ENCODE measurements at places on chromosomes 7 and 10.

DNA sequence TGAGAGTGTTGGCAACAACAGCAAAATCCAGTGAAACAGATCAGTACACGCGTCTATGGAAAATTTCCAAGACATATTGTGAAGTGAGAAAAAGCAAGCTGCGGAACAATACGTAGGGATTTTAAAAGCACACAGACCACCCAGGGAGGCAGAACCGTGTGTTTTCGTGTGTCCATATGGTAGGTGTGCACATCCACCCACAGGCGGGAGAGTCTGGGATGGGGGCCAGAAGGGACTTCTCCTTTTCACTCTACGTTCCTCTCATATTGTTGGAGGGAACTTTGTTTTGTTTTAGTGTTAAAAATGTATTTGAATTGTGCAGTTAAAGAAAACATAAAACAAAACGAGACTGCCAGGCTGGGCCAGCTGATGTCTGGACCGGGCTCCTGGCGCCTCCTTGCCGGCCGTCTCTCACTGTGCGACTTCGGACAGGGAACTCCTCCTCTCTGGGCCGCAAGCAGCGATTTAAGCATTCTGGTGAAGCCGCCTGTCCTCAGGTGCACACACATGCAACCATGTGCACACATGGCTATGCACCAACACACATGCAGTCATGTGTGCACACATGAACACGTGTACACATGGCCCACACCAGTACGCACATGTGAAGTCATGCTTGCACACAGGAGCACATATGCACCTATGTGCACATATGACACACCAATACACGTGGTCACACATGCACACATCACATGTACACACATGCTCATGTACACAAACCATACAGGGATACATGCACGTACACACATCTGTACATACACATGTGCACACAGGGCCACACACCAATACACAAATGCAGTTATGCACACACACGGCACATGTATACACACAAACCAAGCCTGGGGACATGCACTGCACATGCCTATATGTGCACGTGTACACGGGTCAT lies 141.1 kb downstream of the ELFN1 start:
- peak; percentile 36 for DNase-seq

DNA sequence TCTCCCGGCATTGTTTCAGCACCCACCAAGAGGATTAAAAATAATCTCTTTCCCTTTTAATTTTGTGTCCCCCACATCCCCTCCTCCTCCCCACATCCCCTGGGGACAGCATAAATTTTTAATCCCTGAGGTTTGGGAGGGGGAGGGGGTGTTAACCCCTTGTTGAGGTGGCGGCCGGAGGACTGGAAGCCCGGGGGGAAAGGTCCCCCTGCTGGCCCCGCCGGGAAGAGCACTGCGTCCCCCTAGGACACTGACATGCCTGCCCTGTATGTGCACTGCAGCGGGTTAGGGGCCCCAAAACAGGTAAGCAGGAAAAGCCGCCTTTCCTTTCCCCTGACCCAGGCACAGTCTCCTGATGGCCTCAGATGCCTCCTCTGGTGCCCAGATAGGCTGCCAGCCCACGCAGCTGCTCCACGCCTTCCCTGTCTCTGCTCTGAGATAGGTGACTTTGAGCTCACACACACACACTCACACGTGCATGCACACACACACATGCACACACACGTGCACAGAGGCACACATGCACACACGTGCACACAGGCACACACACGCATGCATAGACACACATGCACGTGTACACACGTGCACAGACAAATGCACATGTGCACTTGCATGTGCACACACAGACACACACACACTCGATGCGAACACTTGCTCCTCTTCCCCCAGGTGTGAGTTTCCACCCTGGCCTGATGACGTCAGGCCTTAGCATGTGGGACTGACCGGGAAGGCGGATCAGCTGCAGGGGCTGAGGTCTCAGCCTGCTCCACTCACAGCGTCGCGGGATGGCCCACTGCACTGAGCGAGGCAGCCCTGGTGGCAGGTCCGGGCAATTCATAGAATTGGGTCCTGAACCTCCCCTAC lies 12.3 kb downstream of the CNPY1 start:
- DNase-seq = peak; percentile 68

DNA sequence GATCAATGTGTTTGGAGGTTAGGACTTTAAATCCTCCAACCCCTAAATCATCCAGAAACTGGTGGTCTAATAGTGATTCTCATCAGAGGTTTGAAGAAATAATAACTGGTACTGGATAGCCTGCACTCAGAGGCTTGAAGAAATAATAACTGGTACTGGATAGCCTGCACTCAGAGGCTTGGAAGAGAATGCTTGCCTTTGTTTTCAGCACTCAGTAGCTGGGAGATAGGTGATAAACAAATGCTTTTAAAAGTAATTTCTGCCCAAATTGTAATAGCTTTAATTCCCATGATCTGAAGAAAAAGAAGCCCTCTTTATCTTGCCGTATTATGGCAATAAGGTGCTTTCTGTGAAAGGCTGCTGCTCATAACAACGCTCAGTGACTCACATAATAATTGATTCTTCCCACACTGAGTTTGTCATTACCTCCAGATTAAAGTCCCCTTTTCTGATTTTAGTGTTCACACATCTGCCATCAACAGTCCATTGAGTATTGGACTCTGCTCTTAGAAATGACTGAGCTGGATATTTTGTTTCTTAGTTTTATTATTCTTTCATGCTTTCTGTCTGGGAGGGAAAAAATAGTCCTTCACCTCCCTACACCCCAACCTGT lies 112.3 kb upstream of the PHYHIPL start:
- no peak for DNase-seq

GRCh38 chr7:140517546-140518369 lies 38.5 kb upstream of the MKRN1 start:
- DNase-seq = peak; percentile 90

DNA sequence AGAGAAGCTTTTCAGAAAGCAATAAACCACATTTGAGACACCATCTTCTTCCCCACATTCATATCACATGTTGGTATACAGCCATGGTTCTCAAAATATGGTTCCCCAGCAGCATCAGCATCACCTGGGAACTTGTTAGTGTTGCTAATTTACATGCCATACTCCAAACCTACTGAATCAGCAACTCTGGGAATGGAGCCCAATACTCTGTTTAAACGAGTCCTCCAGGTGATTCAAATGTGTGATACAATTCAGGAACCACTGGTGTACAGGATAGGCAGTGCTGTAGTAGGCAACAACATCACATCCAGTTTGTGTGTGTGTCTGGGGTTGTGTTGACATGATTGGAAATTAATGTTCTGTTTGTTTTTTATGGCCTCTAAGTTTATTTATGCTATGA lies 47.7 kb downstream of the ZNF277 start:
- DNase-seq = no peak

DNA sequence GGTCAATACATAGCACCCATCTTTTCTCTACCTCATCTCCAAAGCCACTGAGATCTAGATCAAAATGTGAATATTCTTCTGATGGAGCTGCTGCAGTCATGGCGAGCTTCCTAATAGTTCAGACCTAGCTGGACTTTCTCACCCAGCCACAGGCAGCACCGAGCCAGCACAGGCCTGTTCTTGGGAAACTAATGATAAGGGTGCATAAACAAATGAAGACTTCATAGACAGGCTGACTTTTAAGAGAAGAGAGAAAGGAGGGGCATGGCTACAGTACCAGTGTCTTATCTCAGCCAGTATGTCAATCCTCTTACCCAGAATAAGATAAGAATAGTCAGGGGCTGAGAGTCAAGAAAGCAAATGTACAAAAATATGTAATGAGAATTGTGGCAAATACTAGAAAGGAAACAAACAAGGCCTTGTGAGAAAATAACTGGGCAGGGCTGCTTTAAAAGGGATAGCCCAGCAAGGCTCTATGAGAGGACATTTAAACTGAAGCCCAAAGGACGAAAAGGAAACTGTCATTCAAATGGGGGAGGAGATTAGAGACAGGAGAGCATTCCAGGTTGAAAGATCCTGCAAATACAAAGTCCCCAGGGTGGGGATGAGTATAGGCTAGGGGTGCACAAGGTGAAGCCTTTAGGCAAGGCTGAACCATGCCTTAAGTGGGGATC lies 21.8 kb upstream of the CDK14 start:
- DNase-seq = no peak

GRCh38 chr10:124354411-124355382 lies 64.0 kb downstream of the OAT start:
- no peak for DNase-seq

DNA sequence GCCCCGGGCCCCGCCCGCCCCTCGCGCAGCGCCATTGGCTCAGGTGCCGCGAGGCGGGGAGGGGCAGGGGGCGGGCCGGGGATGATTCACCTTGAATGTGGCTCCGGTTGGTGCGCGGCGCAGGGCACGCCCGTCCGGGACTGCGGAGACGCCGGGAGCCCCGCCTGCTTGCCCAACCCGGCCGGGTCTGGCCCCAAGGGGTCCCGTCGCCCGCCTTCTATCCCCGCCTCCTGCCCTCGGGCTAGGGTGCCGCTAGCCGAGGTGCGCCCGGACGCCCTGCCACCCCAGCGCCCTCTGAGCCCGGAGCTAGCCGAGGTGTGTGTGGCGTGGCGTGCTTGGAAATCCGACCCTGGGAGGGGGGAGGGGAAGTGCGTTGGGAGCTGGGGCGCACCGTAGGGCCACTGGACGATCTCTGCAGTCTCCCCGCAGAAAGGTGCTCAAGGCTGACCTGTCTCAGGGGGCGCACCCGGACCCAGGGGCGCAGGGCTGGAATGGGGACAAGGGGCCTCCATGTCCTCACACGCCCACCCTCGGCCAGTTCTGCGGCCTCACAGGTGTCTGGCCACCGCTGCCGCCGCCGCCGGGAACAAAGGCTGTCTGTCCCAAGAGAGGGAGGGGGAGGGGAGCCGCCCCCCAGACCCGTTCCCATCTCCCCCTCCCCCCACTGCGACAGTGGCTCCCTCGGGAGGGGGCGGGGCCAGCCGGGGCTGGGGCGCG lies 168.9 kb downstream of the NRF1 start:
- no peak for DNase-seq

GRCh38 chr10:100725869-100726426 lies 19.4 kb upstream of the PAX2 start:
- no peak for DNase-seq

GRCh38 chr7:41796331-41796730 lies 93.4 kb upstream of the INHBA start:
- no peak for DNase-seq

DNA sequence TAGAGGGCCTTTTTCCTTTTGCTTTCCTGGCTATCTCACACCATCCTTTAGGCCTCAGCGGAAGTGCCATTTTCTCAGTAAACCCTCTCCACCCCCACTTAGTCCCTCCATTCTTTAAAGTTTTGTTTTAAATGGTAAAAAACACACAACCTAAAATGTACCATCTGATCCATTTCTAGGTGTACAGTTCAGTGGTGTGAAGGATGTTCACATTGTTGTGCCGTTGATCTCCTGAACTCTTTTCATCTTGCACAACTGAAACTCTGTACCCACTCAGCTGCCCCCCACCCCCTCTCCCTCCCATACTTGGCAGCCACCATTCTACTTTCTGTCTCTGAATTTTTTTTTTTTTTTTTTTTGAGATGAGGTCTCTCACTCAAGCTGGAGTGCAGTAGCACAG lies 52.2 kb downstream of the SNX10 start:
- no peak for DNase-seq

GRCh38 chr7:90931986-90932916 lies 332.0 kb upstream of the FZD1 start:
- DNase-seq = no peak

GRCh38 chr10:52390388-52390787 lies 76.3 kb downstream of the DKK1 start:
- no peak for DNase-seq

GRCh38 chr7:32357535-32358277 lies 132.5 kb downstream of the LSM5 start:
- DNase-seq = peak; percentile 59

DNA sequence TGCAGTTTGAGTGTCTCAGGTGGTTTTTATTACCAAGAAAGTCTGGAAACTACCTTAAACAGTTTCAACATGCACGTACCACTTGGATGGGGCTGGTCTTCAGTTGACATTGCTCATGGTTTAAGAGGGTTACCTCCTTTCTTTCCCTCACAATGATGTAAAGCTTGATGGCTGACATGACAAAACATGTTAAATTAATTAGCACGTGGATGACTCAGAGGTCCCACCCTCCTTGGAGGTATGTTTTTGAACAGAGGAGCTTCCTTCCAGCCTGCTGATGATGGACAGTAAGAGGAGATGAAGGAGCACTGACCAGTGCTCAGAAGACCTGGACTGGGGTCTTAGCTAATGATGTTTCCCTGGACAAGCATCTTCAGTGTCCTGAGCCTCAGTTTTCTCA lies 322.3 kb upstream of the PODXL start:
- DNase-seq = no peak

DNA sequence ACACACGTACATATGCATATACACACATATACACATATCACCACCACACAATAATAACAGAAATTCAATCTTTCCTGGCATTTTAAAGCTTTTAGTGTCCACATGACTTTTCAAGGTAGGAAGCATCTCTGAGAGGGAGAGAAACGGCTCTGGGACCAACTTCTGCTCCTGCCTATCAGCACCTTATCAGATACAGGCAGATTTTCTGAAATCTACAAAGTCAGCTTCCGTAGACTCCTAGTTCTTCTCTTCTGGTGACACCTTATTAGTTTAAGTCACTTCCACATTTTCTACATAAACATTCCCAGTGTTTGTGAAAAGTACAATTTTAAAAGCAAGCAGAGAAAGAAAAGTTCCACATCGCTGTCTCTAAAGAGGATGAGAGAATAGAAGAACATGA lies 74.5 kb downstream of the ZNF22 start:
- DNase-seq = no peak

- DNase-seq = no peak
These were observed 375.2 kb upstream of the VWC2 start for GRCh38 chr7:49398236-49398635.

- no peak for DNase-seq
These were observed 81.8 kb downstream of the PTPN20 start for GRCh38 chr10:46992803-46993561.

- no peak for DNase-seq
These were observed 449.1 kb downstream of the TYW1 start for GRCh38 chr7:67445728-67446127.

- peak; percentile 71 for DNase-seq
These were observed 20.1 kb downstream of the LDB3 start for GRCh38 chr10:86688398-86688921.

DNA sequence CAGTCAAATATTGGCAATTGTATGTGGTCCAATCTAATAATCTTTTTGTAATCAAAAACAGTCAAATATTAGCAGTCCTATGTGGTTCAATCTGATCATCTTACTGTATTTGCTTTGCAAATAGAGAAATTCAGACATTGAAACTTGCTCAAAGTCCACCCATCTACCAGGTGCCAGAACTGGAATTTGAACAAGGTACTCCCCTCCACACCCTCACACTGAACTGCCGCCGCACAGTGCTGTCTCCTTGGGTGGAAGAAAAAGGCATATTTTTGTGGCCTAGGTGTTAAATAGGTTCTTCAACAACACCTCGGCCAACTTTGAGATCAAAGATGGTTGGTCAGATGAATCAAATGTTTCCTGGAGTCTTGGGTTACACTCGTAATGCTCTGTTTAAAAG lies 544.2 kb upstream of the GALNT17 start:
- no peak for DNase-seq

- no peak for DNase-seq
These were observed 156.2 kb upstream of the FOXK1 start for GRCh38 chr7:4525884-4526283.

GRCh38 chr10:86373251-86373650 lies 6.7 kb upstream of the GRID1 start:
- DNase-seq = no peak
